ENCODE measurements at places on chromosomes 5 and 9. TPM values are rescaled to one million over a fixed set of nuclear protein-coding genes. Genes with fewer than 3 reads are reported as not detected.

The SPATA31D4 gene
- total RNA-seq: not detected

DNA sequence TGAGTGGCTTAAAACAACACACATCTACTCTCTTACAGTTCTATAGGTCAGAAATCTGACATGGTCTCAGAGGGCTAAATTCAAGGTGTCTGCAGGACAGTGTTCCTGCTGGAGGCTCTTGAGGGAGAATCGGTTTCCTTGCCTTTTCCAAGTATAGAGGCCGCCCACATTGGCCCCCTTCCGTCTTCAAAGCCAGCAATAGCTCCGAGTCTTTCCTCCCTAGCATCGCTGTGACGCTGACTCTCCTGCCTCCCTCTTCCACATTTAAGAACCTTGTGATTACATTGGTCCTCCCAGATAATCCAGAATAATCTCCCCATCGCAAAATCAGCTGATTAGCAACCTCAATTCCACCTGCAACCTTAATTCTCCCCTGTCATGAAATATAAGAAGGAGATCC is 81.3 kb upstream of the IER5L start:
- DNase-seq: no peak

GRCh38 chr5:104904561-104904960 is 1342.0 kb upstream of the NUDT12 start:
- no peak for DNase-seq

DNA sequence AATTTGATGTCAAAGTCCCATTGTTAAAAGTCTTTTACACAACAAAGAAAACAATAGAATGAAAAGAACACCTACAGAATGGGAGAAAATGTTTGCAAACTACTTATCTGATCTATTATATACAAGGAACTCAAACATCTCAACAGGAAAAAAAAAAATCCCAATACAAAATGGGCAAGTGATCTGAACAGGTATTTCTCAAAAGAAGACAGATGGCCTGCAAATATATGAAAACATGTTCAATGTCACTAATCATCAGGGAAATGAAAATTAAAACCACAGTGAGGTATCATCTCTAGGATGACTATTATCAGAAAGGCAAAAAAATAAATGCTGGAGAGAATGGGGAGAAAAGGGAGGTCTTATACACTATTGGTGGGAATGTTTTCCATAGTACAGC is 301.8 kb downstream of the ARHGAP26 start:
- no peak for DNase-seq

All from omental fat pad (tissue), 4 donors.